ENCODE measurements at places on chromosomes 5 and 9.

- DNase-seq: no peak
Observed at GRCh38 chr5:18378066-18378465, 743.8 kb downstream of the TAF11L14 start.

GRCh38 chr9:130817914-130818313 lies 17.1 kb upstream of the ABL1 start:
- no peak for DNase-seq

DNA sequence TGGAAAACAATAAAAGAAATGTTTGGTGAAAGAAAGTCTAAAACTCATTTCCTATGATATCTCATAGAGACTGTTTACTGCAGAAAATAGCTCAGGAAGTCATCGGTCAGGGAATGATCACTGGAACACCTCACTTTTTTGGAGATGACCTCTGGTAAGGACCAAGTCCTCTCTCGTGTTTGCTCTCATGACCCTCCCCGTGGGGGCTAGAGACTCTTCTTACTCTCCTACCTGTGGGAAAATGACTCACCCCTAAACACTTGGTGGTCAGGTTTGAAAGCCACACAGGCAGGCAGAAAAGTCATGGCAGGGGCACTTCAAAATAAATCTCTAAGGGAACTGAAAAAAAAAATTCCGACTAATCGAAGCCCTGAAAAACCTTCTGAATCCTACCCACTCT lies 48.2 kb downstream of the FAM240B start:
- DNase-seq: no peak

GRCh38 chr5:149410721-149411432 lies 31.8 kb upstream of the IL17B start:
- no peak for DNase-seq

- no peak for DNase-seq
Observed at GRCh38 chr5:78537821-78538220, 110.8 kb downstream of the LHFPL2 start.

- no peak for DNase-seq
Observed at GRCh38 chr9:38003230-38003629, 65.8 kb downstream of the SHB start.

GRCh38 chr9:134192311-134192950 lies 28.1 kb upstream of the RNU6ATAC start:
- DNase-seq: no peak

DNA sequence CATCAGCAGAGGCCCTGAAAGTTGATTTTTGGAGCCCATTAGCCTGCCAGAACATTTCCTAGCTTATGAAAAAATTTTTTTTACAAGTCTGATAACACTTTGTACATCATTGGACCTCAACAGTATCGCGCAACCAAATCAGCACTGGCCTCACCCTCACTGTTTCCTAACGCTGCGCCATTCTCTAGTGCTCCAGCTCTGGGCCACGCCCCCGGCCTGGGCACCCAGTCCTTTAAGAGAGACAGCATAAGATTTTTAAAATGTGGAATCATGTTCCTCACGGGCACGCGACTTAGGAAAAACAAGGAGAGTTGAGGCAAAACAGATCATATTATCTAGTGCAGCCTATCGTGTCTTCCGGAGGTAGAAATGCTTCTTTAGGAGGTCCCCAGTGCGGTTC lies 114.5 kb downstream of the BOD1 start:
- DNase-seq: no peak

DNA sequence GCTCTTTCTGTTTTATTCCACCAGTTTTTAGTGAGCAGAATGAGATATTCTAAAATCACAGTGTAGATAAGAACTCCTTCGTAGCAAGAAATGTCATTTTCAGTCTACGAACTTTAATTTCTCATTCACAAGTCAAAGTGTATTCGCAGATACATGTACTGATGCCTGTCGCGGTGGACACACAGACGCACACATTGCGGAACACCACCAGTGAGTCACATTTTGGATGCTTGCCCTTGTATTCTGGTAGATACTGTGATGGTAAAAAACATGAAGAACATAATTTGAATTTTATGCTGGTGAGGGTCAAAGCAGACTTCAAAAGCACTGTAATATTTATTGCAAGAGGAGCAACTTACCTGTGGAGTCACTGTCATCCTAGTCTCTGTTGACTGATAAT lies 4.7 kb upstream of the C9orf57 start:
- no peak for DNase-seq

- no peak for DNase-seq
Observed at GRCh38 chr5:161378701-161379100, 167.8 kb downstream of the GABRB2 start.

DNA sequence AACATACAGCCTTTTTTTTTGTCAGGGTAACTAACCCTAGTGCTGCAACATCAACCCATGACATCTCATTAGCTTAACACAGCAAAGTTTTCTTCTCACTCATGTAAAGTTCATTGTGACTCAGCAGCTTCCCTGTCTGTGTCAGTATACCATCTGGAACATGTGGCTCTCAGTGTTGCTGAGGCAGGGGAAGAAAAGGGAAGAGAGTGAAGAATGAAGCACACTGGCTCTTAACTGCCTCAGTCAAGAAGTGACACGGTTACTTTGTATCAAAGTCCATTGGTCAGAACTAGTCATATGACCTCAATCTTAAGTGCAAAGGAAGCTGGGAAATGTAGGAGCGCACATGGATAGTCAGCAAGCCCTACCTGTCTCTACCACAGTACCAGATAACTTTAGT lies 185.0 kb upstream of the ELL2 start:
- DNase-seq: no peak

GRCh38 chr5:75550597-75550996 lies 38.9 kb downstream of the POLK start:
- no peak for DNase-seq

DNA sequence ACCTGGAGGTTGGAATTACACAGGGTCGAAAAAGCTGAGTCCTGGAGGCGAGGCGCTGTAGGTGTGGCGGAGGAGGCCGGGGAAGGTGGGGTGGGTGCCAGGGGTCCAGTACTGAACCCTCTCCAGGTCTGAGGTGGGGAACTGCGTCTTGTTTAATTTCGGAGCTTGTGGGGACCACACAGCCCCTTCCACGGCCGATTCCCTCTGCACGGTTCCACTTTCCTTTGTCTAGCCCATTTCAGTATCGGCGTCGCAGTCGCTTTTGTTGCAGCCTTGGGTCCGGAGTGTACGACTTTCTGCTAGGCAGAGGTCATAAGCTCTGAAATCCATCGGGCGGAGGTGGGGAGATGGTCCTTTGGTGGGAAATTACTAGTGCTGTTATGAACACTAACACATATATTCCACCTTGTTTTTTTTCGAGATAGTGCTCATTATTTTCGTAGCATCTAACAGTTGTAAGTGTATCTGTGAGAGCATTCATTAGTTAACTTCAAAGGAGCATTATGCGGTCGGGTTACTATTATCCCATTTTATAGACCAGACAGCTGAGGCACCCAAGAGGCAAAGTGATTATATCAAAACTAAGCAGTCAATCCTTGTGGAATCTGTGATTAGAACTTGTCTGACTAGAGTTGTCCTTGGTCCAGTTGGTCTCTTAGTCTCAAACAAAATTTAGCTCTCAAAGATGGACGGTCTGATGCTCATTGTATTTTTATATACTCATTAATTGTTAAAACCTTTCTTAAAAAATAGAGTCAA lies 737 bp downstream of the RNF180 start:
- no peak for DNase-seq

DNA sequence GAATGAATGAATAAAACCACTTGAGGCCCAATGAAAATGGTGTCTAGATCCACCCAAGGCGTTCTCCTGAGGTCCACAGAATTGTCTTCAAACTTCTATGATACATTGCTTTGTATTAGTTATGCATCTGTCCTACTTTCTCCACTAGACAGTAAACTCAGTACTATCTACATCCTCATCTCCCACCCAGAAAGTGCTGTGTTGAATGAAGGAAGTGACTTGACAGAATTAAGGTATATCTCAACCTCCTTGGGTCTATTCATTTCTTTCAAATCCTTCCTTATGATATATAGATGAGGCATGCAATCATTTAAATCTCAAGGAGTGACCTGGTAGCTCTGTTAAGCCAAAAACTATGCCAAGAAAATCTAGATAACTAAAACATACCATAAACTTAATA lies 15.7 kb upstream of the PDCL start:
- DNase-seq: no peak

Measured in thoracic aorta (tissue), 2 donors.